Fibroblast of the conjunctiva (primary cell): ENCODE measurements at places on chromosomes 1 and 21.

GRCh38 chr1:36796106-36796590 is 238.2 kb downstream of the GRIK3 start:
- DNase-seq, result no peak

DNA sequence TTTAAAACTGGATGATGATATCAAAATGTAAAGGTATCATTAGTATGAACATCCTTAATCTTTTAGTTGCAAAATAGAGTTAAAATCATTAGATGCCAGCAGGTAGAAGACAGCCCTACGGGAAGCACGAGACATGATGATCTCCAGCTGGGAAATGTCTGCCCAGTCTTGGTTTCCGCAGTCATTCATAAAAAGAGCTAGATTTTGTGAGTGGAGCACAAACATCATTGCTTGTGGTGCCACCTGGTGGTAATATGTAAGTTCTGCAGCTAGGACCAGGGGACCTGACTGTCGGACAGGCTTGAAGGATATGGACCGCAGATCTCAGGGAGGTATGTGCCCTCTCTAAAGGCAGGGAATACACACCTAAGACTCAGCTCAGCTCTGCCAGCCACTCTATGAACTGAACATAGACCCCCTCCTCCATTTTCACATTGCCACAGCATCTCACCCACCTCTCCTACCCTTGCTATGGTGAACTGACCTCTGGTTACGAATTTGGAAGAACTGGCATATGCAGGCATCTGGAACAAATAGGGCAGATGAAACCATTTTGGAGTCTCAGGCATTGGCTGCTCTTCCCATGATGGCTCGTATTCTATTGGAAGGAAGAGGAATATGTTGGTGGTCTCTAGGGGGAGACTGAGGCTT is 9.2 kb downstream of the FCMR start:
- peak; percentile 72 for DNase-seq

- no peak for DNase-seq
Observed at GRCh38 chr1:43910343-43910742, 23.3 kb upstream of the ARTN start.

DNA sequence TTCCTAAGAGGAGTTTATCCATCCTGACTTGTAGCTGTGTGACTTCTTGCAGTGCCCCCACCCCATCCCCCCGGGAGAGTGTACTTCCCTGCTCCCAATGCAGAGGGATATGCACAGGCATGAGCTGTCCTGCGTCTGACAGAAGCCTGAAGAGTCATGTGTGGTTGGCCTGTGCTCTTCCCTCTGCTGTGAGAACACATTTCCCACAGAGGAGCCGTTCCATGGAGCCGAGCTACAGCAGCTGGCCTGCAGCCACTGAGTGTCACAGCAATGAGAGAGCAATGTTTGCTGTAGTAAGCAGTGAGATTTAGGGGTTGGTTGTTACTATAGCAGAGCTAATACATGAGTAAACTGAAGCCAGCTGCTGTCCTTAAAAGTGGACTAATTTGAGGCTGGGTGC is 22.0 kb downstream of the PARS2 start:
- DNase-seq, result no peak

DNA sequence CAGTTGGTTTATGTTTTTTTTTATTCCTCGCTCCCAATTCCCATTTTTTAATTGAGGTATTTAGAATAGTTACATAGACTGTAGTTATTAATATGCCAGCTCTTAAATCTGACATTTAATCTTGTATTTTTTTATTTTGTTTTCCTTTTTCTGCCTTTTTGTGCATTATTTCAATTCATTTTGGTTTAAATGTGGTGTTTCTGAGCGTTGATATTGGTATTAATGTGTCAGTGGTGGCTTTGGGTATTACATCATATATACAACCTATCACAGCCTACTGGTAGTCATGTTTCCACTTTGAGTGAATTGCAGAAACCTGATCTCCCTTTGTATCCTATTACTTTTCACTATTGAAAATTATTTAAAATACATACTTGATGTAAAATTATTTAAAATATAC is 1027.3 kb downstream of the KCNT2 start:
- DNase-seq, result no peak

DNA sequence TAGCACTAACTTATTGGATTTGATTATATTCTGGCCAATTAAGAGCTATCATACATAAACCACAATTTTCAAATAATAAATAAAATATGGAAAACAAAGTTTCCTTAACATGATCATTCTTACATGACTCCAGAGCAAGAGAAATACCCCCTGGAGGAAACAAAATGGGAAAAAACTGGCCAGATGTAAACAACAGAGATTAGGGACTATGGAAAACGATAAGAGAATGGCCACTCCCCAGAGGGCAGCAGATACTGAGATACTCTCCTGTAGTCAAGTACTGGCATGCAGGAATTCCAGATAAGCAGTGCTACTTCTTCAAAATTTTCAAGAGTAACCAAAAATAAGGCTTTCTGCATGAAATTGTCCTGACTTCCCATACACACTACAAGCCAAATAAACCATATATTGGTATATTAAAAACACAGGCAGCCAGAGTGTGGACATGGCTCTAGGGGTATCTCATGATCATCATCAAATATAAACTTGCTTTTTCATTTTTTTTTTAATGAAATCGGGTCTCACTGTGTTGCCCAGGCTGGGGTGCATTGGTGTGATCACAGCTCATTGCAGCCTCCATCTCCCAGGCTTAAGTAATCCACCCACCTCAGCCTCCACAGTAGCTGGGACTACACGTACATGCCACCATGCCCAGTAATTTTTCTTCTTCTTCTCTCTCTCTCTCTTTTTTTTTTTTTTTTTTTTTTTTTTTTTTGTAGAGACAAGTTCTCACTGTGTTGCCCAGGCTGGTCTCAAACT is 118.5 kb downstream of the EIF4G3 start:
- no peak for DNase-seq

- no peak for DNase-seq
Observed at GRCh38 chr1:150906329-150906728, 19.4 kb downstream of the CTXND2 start.
